ENCODE measurements at places on chromosomes 1 and 21.
A peak's percentile ranks its signal among the peaks of the same experiment; 100 is the strongest.

- DNase-seq: peak; percentile 46
Observed at GRCh38 chr21:17611414-17612022, 1.2 kb downstream of the BTG3 start.

- DNase-seq: no peak
Observed at GRCh38 chr1:204983881-204984280, 59.1 kb upstream of the CNTN2 start.

GRCh38 chr21:42376338-42376982, 10.1 kb upstream of the TFF1 start:
- no peak for DNase-seq

GRCh38 chr1:19648689-19649088, 4.6 kb downstream of the NBL1 start:
- no peak for DNase-seq

DNA sequence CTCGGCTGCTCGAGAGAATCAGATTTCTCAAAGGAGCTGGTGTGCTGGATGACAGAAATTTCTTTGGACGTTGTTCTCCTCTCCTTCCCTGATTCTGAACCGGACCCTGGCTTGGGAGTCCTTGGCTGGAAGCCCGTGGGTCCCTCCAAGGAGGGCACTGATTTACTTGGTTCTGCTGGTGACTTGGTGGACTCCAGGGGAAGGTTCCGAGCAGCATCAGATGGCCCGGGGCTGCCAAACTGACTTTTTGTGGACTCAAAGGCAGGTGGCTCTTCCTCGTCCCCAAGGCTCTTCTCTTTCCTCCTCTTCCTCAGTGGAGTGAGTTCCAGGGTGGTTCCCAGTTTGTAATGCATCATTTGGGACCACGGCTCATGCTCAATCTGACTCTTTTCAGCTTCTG, 97.9 kb upstream of the EDN2 start:
- no peak for DNase-seq

DNA sequence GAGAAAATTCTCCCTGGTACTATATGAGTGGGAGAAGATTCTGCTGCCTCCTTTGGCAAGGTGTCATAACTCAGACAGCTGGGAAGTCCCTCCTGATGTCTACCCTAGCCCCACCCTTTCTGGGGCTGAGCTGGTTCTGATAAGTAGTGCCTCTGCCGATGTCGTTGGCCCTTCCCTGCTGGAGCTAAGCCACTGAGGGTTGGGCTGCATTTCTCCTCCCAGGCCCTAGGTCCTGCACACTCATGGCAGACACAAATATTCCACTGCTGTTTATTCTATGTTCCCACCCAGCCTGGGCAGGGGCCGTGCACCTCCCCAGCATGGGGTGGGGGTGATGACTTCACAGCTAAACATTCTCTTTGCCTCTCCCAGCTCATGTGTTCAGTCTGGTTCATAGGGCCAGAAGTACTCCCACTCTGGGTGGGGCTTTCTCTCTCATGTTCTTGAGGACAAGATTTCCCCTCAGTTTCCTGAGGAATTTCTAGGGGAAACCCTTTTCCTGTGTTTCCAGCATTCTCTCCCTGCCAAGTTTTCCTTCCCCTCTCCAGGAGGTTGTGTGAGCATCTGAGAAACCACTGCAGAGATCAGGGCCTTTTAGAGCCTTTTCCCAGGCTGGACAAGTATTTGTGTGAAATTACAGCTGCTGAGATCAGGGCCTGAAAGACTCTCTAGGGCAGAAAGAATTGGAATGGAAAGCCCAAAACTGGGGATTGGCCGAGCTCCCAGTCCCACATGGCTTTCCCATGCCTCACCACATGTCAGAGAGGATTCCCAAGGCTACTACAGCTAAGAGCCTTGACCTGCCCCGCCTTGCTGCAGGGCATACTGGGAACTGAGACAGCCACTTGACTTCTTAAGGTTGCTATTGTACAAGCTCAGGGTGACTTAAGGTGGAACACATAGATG, 66.2 kb downstream of the ATP2B4 start:
- no peak for DNase-seq

DNA sequence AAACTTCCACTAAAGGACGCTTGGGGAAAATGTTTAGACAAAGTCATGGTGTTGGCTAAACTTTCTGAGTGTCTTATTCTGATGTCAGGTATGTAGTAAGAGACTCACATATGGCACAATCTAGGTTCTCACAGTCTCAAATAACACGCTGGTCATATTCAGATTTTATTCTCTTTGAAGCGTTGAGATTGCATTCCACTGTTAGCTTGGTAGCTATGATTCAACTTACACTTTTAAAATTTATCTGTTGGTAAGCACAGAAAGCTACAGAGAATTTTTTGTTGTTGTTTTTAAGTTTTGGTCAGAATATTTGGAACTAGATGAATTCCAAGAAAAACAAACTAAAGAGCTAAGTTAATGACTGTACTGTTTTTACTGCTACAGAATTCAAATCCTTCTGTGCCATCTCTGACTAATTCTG, 126.7 kb downstream of the PRRX1 start:
- no peak for DNase-seq

- no peak for DNase-seq
Observed at GRCh38 chr1:41431490-41432350, 52.8 kb downstream of the EDN2 start.

DNA sequence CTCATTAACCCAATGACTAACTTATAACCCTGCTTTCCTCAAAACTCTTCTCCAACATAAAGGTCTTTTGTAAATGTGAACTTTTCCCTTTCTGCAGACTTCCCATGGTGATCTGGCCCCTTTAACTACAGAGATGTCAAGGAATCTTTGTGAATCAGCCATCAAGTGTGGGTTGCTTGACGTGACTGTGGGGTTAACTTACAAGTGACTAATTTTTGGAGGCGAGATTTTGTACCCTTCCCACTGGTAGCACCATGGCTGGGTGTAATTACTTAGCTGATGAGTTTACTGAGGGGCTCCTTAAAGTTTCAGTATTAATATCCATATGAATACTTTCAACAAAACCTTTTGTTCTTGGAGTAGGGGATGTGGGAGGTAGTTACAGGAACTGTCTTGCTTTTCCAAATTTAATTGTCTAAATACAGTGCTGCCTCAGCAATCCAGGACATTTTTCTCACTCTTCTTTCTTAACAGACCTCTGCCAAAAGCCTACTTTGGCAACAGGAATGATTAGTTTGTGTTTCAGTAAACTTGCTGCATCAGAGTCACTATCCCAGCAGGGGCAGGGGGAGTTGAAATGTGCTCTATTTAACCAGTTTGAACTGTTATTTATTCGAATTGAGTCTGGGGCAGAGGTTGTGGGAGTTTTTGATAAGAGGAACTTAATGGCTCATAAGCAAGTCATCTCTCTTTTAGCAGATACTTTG, 217.3 kb upstream of the FGGY start:
- DNase-seq: no peak

- DNase-seq: peak; percentile 62
Observed at GRCh38 chr1:246092136-246092535, 414.9 kb downstream of the SMYD3 start.

GRCh38 chr1:184388319-184388889, 1.6 kb downstream of the C1orf21 start:
- DNase-seq: no peak

- DNase-seq: no peak
Observed at GRCh38 chr1:28157894-28158293, 18.6 kb downstream of the PTAFR start.

DNA sequence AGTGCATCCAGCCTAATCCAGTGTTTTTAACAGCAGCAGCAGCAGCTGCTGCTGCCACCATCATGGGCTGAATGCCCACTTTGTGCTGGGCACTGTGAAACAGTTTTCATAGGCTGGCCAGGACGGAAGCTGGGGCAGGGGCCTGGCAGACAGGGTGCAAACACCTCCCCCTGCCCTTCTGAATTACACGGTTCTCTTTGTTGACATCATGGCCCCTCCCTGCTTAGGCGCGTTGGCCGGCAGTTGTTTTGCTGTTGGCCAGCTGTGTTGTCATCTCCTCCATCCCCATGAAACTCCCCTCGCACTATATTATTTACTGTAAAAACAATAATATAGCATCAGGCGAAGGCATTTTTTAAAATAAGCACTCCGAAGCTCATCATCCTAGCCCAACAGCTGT, 33.1 kb downstream of the PTPRU start:
- no peak for DNase-seq

DNA sequence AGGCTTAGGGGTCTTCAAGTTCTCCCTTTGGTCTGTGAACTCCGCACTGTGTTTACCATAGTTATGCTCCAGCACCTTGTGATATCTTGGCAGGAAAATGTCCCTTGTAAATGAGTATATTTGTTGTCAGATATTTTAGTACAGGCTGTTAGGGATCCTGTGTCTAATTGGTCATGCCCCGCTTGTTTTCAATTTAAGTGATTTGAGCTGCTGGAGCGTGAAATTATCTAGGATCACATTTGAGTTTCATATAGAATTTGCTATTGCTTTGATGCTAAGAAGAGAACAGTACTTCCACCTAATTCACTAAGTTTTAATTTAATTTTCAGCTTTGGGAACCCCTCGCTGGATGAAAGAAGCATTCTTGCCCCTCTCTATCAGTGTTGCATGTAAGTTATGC, 15.4 kb upstream of the TOR3A start:
- no peak for DNase-seq

GRCh38 chr1:168585191-168585590, 8.8 kb downstream of the XCL1 start:
- DNase-seq: no peak

DNA sequence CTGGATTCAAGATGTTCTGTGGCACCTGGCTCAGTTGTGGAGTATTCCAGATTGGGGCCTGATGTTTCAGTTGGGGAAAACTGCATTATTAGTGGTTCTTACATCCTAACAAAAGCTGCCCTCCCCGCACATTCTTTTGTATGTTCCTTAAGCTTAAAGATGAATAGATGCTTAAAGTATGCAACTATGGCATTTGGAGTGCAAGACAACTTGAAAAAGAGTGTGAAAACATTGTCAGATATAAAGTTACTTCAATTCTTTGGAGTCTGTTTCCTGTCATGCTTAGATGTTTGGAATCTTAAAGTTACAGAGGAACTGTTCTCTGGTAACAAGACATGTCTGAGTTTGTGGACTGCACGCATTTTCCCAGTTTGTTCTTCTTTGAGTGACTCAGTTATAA, 7.2 kb downstream of the FPGT start:
- DNase-seq: no peak

- DNase-seq: no peak
Observed at GRCh38 chr21:29187944-29188343, 57.5 kb downstream of the MAP3K7CL start.

DNA sequence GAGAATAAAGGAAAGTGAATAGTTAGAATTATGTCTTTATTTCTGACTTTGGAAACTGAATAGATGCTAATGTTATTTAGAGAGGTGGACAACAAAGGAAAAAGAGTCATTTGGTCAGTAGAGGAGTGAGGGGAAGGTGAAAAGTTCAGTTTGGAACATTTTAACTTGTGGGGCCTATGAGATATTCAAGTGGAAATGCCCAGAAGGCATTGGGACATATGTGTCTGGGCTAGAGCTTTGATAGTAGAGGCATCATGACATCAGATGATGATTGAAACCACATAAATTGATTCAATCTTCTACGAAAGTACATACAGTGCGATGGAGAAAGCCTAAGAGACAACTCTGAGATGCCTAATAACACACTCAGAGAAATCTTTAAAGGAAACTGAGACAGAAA, 151.7 kb upstream of the COL11A1 start:
- DNase-seq: no peak

- no peak for DNase-seq
Observed at GRCh38 chr21:25186273-25186672, 421.0 kb downstream of the MRPL39 start.

- DNase-seq: no peak
Observed at GRCh38 chr1:67882196-67882958, 49.1 kb upstream of the GNG12 start.

- DNase-seq: no peak
Observed at GRCh38 chr1:61448914-61449313, 276.0 kb downstream of the TM2D1 start.

DNA sequence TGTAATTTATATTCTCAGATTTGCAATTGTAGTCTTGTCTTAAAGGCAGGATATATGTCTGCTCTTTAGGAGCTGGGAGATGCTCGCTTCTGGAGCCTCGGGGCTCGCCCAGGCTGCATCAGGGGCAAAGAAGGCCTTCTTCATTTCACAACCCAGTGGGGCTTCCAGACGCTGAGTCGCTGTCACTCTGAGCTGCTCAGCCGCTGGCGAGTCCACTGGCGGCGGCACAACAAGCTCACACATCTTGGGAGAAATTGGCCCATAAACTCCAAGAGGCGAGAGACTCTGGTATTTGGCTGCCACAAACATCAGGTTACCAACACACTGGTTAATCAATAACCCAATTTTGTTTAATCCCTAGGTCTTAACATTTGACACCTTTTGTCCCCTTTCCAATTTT, 216.6 kb downstream of the ATG4C start:
- no peak for DNase-seq

GRCh38 chr1:197606168-197606845, 169.0 kb downstream of the DENND1B start:
- DNase-seq: no peak

DNA sequence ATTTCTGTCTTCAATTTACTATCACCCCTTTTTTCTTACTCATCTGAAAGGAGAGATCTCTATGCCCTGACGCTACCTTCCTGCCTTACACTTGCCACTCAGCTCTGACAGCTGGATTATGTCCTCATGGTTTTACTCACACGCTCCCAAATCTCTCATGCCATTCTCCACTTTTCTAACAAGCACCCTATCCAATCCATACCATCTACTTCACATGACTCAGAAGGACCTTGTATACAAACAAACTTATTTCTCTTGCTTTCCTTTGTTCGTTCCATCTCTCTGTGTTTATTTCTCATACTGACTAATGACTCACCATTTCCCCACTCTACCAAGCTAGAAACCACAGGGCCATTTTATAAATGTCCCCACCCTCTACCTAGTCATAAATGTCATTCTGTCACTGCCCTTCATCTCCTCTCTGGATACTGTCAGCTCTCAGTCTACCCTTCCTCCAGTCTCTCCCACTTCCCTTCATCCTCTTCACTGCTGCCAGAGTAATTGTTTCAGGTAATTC, 87.3 kb downstream of the USP24 start:
- DNase-seq: no peak

DNA sequence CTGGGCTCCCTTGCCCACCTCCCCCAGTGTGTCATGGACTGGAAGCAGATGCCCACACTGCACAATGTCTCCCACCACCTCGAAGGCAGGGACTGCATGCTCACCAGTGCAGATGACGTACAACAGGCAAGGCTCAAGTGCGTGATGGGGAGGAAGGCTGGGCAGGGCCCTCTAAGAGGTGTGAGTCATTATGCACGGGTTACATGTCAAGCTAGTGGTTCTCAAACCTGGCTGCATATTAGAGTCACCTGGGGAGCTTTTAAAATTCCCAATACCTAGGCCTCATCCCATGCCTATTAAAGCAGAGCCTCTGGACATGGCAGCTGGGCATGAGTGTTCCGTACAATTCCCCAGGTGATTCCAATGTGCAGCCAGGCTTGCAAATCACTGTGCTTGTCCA, 137.9 kb upstream of the NGF start:
- DNase-seq: no peak
